Parietal lobe (tissue), 2 donors: ENCODE measurements at places on chromosomes 1 and 21. TPM values are rescaled to one million over a fixed set of nuclear protein-coding genes. Genes with fewer than 3 reads are reported as not detected.

The GNG5 gene
- total RNA-seq = 3.8 TPM

The FYB2 gene
- total RNA-seq = 0.94 TPM

The IVNS1ABP gene
- total RNA-seq = 300 TPM

The GJA5 gene
- 0.94 TPM for total RNA-seq

The LIN28A gene
- total RNA-seq = not detected

The SELP gene
- not detected for total RNA-seq

The ANKRD35 gene
- 1.6 TPM for total RNA-seq

The TCHH gene
- total RNA-seq = under 0.01 TPM

The PCSK9 gene
- total RNA-seq = 3.8 TPM

The NOS1AP gene
- total RNA-seq = 16.6 TPM

The CGN gene
- 5.0 TPM for total RNA-seq

The USH2A gene
- total RNA-seq = 0.31 TPM

The PGBD5 gene
- 23.5 TPM for total RNA-seq

The FABP3 gene
- 139 TPM for total RNA-seq

The CNR2 gene
- total RNA-seq = not detected

The F5 gene
- not detected for total RNA-seq

The SPSB1 gene
- 3.1 TPM for total RNA-seq

The TCHHL1 gene
- total RNA-seq = not detected

The NBL1 gene
- 23.5 TPM for total RNA-seq

The ARHGEF11 gene
- total RNA-seq = 85.1 TPM

The PEF1 gene
- 35.7 TPM for total RNA-seq

The RHOU gene
- 28.2 TPM for total RNA-seq

The HSD11B1 gene
- not detected for total RNA-seq

The S100A7 gene
- not detected for total RNA-seq

The MPZL1 gene
- 191 TPM for total RNA-seq

The ELF3 gene
- total RNA-seq = 0.31 TPM

The ODR4 gene
- 59.5 TPM for total RNA-seq

The LRRC8B gene
- total RNA-seq = 26.6 TPM

The MXRA8 gene
- total RNA-seq = 9.1 TPM

The FCMR gene
- total RNA-seq = not detected

The TRIM46 gene
- 36.3 TPM for total RNA-seq

The TCP10L gene
- 3.4 TPM for total RNA-seq

The MACF1 gene
- 906 TPM for total RNA-seq

The CELA3B gene
- total RNA-seq = not detected

The ZNF683 gene
- total RNA-seq = not detected

The CELF3 gene
- 71.4 TPM for total RNA-seq

The COL9A2 gene
- total RNA-seq = 14.7 TPM

The FBLIM1 gene
- 13.8 TPM for total RNA-seq

The NCF2 gene
- total RNA-seq = 0.94 TPM

The NPR1 gene
- total RNA-seq = under 0.01 TPM

The NR1I3 gene
- total RNA-seq = not detected

The TRAF3IP3 gene
- total RNA-seq = not detected

The PADI3 gene
- not detected for total RNA-seq

The GJA9 gene
- not detected for total RNA-seq

The RNF186 gene
- not detected for total RNA-seq
